ENCODE measurements at places on chromosomes 6 and 20.

DNA sequence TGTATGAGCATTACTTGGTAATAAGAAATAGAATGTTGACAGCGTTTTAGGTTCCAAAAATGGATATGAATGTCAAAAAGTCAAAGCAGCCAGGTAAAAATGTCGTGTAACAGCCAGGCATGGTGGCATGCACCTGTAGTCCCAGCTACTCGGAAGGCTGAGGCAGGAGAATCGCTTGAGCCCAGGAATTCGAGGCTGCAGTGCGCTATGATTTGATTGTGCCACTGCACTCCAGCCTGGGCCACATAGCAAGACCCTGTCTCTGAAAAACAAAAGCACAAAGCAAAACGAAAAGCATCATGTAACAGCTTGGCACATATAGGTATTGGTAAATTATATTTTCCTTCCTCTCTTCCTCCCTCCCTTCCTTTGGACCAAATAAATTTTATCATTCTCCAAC is 16.2 kb upstream of the FOXP4 start:
- DNase-seq: no peak

GRCh38 chr6:140541288-140541687 is 1166.8 kb upstream of the CITED2 start:
- no peak for DNase-seq

GRCh38 chr20:38075161-38075998 is 41.8 kb downstream of the RPRD1B start:
- no peak for DNase-seq

DNA sequence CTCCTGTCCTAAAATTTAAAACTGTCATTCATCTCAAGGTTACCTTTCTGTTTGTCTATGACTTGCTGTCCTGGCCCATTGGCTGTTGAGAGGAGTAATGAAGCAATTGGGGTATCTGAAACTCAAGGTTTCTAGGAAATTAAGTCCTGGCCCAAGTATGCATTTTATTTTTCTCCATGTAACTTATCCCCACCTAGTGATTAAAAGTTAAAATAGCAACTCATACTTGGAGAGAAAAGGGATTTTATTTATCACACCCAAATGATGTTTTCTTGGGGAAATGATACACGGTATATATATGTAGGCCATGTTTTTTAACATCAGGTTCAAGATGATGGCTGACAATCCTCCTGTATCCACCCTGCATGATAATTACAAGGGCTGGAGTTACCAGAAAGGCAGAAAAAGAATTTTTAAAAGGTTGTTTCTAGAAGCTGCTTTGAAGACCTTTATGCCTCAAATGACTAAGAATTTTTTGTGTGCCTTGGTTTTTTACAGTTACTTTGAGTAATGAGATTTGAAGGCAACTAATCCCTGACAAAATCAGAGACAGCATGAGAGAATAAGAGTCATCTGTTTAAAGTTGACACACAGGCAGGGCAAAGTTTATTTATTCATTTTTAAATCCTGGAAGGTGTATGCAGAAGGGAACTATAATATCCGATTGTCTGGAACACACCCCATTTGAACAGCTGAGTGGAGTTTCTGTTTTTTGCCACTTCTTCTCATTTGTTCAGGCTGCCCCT is 28.9 kb upstream of the C6orf58 start:
- no peak for DNase-seq

DNA sequence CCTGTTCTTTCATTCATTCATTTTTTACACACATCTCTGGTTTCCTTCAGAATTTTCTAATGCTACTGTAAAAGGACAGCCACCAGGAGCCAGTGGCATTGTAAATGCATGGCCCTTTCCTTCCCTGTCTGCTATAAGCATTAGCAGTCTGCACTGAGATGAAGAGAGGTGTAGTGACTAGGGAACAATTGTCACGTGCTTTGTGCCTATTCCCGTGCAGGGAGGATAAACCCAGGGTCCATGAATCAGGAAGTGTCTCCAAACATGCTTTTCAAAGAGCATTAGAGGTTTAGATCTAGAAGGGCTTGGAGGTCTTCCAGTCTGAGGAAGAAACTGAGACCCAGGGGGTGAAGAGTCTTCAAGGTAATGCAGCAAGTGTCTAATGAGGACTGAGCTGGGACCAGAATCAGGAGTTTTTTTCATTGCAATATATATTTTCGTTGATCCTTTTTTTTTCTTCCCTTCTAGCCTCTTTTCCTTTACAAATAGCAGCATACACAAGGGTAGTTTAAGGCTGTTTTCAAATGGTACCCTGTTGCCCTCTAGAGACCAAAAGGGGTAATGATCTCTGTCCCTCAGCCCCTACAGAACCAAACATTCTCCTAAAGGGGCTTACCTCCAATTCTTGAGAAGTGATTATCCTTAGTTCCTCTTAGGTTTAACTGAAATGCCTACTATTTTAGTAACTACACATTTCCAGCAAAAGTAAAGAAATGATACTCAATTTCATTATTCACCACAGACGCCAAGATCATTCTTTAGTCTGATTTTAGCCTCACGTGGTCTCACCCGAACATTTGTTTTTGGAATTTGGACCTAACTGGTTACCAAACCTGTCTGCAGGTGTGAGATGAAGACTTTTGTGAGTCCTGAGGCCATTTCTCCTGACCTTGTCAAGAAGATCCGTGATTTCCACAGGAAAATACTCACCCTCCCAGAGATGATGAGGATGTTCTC is 6.6 kb downstream of the TRIM15 start:
- peak; percentile 24 for DNase-seq

GRCh38 chr20:1185316-1185741 is 548 bp upstream of the TMEM74B start:
- DNase-seq: no peak

GRCh38 chr20:51640743-51641142 is 98.2 kb upstream of the NFATC2 start:
- no peak for DNase-seq

DNA sequence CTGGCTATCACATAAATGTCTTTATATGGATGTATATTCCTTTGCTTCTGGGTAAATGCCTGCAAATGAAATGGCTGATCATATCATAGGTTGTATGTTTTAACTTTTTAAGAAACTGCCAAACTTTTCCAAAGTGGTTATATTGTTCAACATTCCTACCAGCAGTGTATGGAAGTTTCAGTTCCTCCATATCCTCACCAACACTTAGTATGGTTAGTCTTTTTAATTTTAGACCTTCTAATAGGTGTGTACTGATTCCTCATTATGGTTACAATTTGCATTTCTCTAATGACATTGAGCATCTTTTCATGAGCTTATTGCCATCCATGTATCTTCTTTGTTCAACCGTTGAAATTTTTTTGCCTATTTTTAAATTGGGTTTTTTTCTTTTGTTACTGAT is 155.4 kb downstream of the ZFAND3 start:
- DNase-seq: no peak

GRCh38 chr6:156396791-156397418 is 380.3 kb upstream of the ARID1B start:
- DNase-seq: no peak

DNA sequence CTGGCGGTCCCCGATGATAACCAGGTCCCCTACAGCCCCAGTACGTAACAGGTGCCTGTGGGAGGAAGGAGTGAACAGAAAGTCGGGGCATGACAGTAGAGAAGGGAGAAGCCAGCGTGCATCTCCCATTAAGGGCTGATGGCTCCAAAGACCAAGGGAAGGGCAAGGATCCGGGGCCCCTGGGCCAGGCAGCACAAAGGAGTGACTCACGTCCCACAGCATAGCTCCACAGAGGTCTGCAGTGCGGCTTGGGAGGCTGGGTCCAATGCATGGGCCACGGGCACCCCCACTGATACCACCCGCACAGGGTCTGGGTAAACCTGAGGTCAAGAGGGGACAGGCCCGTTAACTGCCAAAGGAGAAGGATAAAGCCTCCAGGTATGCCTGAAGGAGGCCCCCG is 10.3 kb downstream of the AARS2 start:
- DNase-seq: no peak

- DNase-seq: no peak
These were observed 60.2 kb downstream of the EZR start for GRCh38 chr6:158758941-158759479.

DNA sequence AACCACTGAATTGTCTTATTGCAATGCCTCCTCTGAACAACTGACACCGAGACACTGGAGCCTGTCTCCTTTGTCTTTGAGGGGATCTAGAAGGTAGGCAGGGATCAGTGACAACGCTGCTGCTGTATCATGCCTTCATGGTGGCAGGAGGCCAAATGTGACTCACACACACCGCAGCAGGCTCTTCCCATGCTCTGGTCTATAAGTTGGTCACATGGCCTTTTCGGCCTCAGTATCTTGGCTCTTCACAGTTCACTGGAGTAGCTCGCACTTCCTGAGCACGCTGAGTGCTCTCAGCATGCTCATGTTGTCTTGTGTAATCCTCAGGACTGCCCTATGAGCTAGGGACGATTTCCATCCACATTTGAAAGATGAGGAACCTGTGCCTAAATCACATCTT is 167.4 kb upstream of the PCSK2 start:
- no peak for DNase-seq

DNA sequence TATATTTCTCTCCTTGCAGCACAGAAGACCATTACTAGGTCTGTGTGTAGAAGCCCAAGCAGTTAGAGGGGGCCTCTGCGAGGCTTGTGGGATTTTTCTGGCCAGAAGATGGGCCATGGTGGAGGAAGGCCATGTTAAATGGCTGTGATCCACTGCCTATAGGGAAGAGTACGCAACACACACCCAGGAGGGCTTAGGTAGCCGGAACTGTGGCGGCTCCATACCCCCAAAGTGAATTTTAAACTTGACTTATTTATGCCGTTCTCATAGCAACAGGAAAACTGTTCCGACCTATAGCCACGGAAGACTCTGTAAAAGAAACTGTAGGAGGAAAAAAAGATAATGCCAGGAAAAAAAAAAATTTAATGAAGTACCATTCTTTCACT is 69.5 kb downstream of the SLX4IP start:
- no peak for DNase-seq

GRCh38 chr20:36951979-36952738 is 651 bp upstream of the SAMHD1 start:
- DNase-seq: no peak

DNA sequence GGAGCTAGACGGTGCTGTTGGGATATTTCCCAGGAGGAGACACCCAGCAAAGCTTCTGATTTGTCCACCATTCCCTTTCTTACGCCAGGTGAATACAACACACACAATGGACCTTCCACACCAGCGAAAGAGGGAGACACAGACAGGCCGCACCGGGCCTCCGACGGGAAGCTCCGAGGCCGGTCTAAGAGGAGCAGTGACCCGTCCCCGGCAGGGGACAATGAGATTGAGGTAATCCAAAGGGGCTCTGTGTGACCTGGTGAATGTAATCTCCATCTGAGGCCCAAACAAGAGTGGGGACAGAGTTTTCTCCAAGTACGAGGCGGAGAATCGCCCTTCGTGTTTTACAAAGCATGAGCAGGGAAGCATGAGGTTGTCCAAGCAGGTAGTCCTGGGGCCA is 194.5 kb downstream of the EYA2 start:
- DNase-seq: no peak

GRCh38 chr6:124775121-124775520 is 187.1 kb upstream of the RNF217 start:
- no peak for DNase-seq

- no peak for DNase-seq
These were observed 414.0 kb downstream of the GJA1 start for GRCh38 chr6:121849477-121849876.

GRCh38 chr6:125562156-125562555 is 187.3 kb upstream of the HEY2 start:
- no peak for DNase-seq

DNA sequence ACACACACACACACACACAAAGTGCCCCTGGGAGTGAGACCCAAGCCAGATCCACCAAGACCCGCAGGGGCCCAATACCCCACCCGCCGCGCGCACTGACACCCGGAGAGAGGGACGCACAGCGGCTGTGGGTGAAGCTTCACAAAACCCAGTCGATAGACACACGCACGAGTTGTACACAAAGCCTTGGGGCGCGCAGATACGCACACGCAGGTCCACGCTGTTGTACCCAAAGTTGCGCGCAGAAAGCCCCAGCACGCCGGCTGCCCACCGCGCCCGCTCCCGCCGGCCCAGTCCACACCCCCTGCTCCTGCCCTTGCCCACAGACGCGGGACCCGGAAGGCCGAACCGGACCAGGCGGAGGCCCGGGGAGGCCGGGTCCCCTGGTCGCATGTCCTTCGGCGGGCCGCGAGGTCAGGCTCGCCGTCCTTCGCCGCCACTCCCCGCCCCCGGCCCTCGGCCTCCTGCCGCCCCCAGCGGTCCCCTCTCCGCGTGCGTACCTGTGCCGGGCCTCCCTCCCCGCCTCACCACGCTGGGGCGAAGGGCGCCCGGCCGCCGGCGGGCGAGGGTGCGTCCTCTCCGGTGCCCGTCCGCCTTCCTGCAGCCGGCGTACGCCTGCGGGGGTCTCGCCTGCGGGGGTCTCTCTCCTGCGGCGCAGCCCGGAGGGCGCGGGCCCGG is at the start of gene TMEM74B:
TMEM74B (minus strand) TSS at position 344 of the 678 bp plus-strand sequence. CDS start 1,180 bp downstream, outside the sequence.
- DNase-seq: no peak

- no peak for DNase-seq
These were observed 104.1 kb downstream of the TCP11 start for GRCh38 chr6:35036828-35037663.

- DNase-seq: no peak
These were observed 23.7 kb upstream of the TMEM14A start for GRCh38 chr6:52647199-52647598.

- no peak for DNase-seq
These were observed 19.1 kb upstream of the MYLIP start for GRCh38 chr6:16109659-16110305.

Data from CD4-positive, alpha-beta T cell treated with Interleukin-6 at 100 ng/mL for 8 hours (primary cell).